ENCODE measurements at places on chromosomes 4 and X.

DNA sequence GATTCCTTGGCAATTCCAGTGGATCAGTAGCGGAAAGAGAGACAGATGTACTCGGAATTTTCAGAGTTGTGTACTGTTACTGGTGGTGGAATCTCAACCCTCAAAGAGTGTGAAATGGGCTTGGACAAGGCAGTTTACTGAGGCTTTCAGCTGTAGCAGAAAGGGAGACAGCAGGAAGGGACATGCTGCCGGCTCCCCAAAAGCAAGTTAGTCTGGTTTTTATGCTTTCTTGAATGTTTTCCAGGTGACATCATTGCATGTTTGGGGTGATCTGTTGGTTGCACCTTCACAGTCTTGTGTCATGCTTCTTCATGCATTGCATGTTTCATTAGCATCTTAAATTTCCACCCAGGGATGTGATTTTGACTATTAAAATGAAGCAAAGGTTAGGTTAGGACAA is 1282.2 kb downstream of the ADGRL3 start:
- DNase-seq = no peak

- no peak for DNase-seq
These were observed 233.8 kb downstream of the ENOX2 start for GRCh38 chrX:130669233-130669632.

- no peak for DNase-seq
These were observed 102.1 kb upstream of the MID1IP1 start for GRCh38 chrX:38699121-38699520.

GRCh38 chr4:55637272-55637820 is 1.2 kb upstream of the NMU start:
- DNase-seq = no peak

- DNase-seq = no peak
These were observed 196.4 kb upstream of the MAGEB18 start for GRCh38 chrX:25941559-25942250.

GRCh38 chr4:39495446-39496213 is 31.6 kb downstream of the UGDH start:
- no peak for DNase-seq

DNA sequence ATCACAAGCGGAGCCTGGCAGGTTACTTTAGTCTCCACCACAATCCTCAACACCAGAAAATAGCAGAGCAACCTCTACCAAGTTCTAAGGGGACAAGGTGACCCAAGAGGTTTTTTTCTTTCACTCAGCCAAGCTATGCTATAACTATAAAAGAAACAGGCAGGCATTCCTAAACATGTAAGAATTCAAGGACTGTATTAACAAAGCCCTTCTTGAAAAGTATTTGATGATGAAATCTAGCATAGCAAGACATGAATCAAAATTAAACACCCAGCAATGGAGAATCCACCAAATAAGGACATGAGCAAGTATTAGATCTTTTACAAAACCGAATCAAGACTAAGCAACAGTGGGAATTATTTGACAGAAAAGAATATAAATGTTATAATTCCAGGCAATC is 25.7 kb upstream of the C1QTNF7 start:
- DNase-seq = no peak

DNA sequence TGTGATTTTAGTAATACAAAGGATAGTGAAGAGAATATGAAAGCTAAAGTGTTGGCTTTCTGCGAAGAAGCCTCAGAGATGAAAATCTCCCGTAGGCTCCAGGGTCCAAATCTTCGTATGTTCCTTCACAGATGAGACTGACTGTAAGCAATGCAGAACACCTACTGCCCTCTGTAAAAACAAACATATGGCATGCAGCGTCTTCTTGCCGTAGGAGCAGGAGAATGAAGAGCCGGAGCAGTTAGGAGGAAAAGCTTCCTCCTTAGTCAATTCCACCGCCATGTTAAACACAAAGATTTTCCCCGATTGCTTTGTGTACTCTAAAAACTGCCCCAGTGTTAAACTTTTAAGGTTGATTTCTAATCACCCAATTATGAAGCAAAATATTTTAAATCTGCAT is 22.5 kb downstream of the RWDD4 start:
- DNase-seq = no peak

- no peak for DNase-seq
These were observed 140.0 kb downstream of the DCK start for GRCh38 chr4:71133491-71133890.

GRCh38 chrX:15686818-15687685 is 22.4 kb upstream of the CLTRN start:
- DNase-seq = peak; percentile 36

- no peak for DNase-seq
These were observed 1063.3 kb downstream of the ADGRL3 start for GRCh38 chr4:62263454-62263853.

DNA sequence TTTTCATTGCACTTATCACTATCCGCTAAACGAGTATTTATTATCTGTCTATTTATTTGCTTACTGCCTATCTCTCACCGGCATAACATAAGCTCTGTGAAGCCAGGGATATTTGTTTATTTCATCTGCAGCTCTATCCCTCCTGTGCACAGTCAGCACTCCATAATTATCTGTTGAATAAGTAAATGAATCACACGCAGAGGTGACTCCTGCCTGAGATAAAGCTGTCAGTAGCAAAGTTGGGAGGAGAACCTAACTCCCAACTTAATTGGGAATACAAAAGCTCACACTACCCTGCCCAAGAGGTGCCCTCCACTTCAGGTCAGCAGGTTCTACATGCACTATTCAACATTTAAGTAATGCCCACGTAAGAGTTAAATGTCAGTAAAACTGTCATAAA is 85.7 kb downstream of the CORIN start:
- no peak for DNase-seq

DNA sequence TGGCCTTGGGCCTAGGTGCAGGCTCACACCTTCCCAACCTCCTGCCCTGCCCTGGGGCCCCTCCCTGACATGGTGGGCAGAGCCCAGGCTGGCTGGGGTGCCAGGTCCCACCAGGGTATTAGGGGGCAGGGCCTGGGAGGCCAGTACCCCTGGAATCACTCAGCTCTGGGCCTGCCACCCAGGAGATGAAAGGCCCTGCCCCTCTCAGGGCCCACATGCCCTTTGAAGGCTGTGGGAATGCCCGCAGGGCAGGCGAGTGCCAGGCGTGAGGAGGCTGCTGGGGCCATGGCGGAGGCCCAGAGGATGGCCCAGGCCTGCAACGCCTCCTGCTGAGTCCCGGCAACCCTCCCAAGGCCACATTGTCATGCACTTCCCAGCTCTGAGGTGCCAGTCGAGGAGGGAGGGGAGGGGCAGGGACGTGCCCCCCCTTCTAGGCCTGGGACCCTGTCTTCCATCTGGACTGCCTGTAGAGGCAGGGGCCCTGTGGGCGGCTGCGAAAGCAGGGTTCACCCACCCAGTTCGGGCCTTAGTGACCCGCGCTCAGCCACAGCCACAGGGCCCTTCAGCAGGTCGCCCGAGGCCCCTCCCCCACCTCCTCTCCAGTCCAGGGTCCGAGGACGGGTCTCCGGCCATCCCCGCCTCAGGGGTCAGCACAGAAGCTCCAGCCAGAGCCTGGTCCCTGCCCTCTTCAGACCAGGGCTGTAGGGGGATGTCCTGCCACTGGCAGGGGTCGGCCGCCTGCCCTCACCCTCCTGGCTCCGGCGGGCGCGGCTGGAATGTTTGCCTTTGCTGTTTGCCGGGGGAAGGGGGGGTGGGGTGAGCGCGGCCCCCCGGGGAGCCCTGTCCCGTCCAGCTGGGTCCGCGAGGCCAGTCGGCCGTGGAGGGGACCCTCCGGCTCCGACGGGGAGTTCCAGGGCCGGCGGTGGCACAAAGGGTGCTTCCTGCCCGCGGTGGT is 26.7 kb upstream of the FGFR3 start:
- DNase-seq = no peak

- no peak for DNase-seq
These were observed 19.3 kb downstream of the SCARB2 start for GRCh38 chr4:76194325-76194724.

- no peak for DNase-seq
These were observed 77.9 kb upstream of the AMELX start for GRCh38 chrX:11215191-11215921.

DNA sequence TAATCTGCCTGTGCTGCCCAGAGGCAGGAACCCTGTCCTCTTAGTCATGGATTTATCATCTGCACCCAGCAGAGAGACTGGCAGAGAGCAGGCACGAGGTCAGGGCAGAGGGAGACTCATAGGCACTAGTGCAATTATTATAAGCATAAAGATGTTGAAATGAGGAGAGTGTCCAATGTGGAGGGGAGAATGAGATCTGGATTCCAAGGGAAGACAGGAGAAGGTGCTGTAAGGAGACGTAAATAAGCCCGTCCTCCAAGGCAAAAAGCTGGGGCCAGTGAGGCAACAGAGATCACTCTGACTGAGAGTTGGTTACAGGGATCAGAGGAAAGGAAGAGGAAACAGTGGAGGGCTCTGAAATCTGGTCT is 406.2 kb downstream of the MAPK10 start:
- no peak for DNase-seq

- peak; percentile 18 for DNase-seq
These were observed at the start of gene SLC16A2 for GRCh38 chrX:74421036-74421739. SLC16A2 (plus strand) TSS chrX:74421493; CDS start chrX:74421638, 145 bp downstream.

GRCh38 chr4:141350122-141350905 is 129.6 kb downstream of the ZNF330 start:
- no peak for DNase-seq

GRCh38 chrX:69162361-69162865 is 2.8 kb downstream of the PJA1 start:
- no peak for DNase-seq

- DNase-seq = no peak
These were observed 138.1 kb downstream of the MID1 start for GRCh38 chrX:10482261-10482660.

DNA sequence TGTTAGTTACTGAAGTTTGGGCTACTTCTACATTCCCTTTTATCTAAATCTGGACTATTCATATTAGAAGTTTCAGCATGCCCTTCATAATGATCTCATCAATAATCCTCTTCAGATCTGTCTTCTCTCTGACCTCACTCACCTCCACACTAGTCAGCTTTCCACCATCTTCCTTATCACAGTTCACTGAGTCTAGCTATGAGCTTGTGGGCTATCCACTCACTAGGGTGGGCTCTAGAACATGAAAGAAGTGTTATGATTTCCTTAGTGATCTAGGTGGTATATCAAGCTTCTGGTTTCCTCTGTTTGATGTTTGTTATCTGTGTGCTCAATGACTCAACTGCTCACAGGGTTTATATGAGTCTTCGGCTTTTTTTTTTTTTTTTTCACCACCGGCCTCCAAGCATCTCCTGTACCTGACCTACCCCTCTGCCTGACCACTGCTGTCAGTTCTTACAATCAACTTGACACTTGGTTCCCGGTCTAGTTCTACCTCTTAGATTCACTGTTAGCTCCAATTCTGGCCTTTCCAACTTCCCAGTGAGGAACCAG is 103.1 kb downstream of the PAPSS1 start:
- no peak for DNase-seq

GRCh38 chr4:34649716-34650115 is 1594.6 kb downstream of the ARAP2 start:
- DNase-seq = no peak

GRCh38 chrX:44931441-44931973 is 58.5 kb downstream of the KDM6A start:
- DNase-seq = no peak

GRCh38 chr4:140153419-140153717 is 616 bp downstream of the MAML3 start:
- DNase-seq = no peak

DNA sequence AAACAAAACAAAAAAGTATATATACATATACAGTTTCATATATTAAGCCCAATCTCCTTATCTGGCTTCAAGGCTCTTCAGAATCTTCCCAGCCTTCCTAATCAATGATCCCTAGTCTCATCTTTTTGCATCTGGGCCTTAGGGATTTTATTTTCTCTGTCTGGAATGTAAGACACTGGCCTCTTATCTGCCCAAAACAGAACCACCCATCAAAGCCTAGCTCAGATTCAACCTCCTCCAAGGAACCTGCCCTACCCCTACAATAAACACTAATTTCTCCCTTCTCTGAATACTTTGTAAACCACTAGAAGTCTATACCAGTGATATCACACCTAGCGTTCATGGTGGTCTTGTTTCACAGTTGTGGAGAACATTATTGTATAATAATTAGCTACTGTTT is 23.2 kb upstream of the GAB1 start:
- no peak for DNase-seq

GRCh38 chrX:154715825-154716224 is 35.1 kb downstream of the GAB3 start:
- DNase-seq = no peak

- DNase-seq = no peak
These were observed 5.9 kb upstream of the HAND2 start for GRCh38 chr4:173535957-173536356.

- no peak for DNase-seq
These were observed 34.6 kb downstream of the F8 start for GRCh38 chrX:154987940-154988339.

DNA sequence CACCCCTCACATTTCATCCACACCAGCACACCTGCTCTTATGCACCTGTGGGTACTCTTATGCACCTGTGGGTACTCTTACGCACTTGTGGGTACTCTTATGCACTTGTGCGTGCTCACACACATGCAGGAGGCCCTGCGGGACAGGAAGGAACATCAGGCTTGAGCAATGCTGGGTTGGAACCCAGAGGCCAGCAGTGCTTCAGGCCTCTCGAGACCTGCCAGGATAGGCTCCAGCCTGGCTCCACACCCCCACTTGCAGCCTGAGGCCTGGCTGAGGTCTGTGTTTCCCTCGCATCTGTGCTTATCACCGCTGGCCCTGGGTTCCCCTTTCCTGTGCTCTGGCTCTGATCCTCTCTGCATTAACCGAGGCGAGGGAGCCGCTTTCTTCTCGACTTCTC is 34.7 kb downstream of the SORCS2 start:
- DNase-seq = no peak

GRCh38 chr4:24910499-24910898 is 2.3 kb downstream of the CCDC149 start:
- no peak for DNase-seq

- DNase-seq = no peak
These were observed 180.8 kb downstream of the MAGEB17 start for GRCh38 chrX:16347968-16348670.

- DNase-seq = no peak
These were observed 153.2 kb downstream of the KLF8 start for GRCh38 chrX:56385336-56385735.

GRCh38 chr4:17787315-17787714 is 5.9 kb upstream of the FAM184B start:
- DNase-seq = no peak

- DNase-seq = no peak
These were observed 58.6 kb upstream of the PGRMC2 start for GRCh38 chr4:128346054-128346716.

GRCh38 chr4:79847411-79847810 is 225.6 kb downstream of the ANTXR2 start:
- no peak for DNase-seq

- DNase-seq = no peak
These were observed 2.2 kb upstream of the C4orf36 start for GRCh38 chr4:86894455-86894854.

GRCh38 chrX:134868771-134869495 is 121.9 kb upstream of the SMIM10 start:
- no peak for DNase-seq

DNA sequence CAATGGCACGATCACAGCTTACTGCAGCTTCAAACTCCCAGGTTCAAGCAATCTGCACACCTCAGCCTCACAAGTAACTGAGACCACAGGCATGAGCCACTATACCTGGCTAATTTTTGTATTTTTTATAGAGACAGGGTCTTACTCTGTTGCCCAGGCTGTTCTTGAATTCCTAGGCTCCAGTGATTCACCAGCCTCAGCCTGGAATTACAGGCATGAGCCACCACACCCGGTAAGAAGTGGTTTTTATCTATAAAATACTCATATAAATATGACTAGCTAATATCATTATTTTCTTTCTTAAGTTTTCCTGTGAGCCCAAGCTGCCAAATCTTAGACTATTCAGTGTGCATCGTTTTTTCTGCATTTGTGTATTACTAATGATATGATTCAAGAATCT is 4.4 kb downstream of the SCFD2 start:
- no peak for DNase-seq

Measured in activated CD4-positive, alpha-beta T cell treated with anti-CD3 and anti-CD28 coated beads, Interleukin-2, amount 50 U/mL, for 4 hours (primary cell).